ENCODE measurements at places on chromosomes 3 and 15.

- DNase-seq, result no peak
These were observed 7.8 kb upstream of the LIPC start for GRCh38 chr15:58423831-58424608.

GRCh38 chr3:29145360-29145759 is 135.5 kb upstream of the RBMS3 start:
- no peak for DNase-seq

DNA sequence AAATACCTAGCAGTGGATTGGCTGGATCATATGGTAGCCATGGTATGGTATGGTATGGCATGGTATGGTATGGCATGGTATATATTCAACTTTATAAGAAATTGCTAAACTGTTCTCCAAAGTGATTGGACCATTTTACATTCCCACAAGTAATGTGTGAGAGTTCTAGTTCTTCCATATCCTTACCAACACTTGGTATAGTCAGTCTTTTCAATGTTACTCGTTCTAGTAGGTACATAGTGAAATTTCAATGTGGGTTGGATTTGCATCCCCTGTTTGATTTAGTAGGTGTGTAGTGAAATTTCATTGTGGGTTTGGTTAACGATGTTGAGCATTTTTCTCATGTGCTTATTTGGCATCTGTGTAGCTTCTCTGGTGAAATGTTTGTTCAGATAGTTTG is 154.3 kb downstream of the ITPR1 start:
- DNase-seq, result no peak

GRCh38 chr3:55156851-55157650 is 229.2 kb upstream of the LRTM1 start:
- DNase-seq, result no peak

GRCh38 chr3:190862209-190863118 is at the start of gene GMNC:
TSS of gene GMNC (minus strand) at chr3:190862694. CDS start at chr3:190862615, 79 bp downstream.
- DNase-seq, result peak; percentile 71

DNA sequence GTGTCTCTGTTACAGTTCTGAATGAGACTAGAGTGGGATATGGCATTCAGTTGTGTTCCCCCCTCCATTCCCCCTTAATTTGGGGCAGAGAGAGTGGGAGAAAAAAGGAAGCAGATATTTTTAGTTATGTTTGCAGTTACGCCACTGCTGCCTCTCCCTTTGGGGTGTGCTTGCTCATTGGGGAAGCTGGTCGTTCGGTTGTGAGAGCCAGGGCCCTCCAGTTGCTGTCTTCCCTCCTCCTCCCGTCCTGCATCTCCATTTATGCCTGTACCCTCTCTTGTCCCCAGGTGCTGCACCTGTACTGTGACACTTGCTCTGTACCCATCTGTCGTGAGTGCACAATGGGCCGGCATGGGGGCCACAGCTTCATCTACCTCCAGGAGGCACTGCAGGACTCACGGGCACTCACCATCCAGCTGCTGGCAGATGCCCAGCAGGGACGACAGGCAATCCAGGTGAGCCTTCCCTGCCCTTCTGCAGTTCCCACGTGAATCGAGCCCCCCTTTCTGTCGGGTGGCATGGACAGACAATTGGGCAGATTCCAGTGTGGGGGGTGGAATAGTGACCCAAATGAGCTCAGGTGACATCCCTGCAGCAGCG is 55.8 kb downstream of the TRIM71 start:
- DNase-seq, result no peak

DNA sequence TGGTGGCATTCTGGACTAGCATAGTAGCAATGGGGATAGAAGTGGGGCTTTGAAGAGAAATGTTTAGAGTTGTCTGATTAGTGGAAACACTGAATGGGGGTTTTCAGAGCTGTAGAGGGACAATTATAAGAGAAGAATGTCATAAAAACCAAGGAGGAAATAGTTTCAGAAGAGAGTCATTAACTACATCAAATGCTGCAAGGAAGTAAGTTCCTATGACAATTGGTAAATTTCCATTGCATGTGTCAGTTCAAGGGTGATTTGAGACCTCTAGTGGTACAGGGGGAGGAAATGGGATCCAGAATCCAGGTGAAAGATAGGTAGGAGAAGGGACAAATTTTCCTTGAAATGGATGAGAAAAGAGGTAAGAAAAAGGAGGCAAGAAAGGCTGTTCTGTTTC is 68.3 kb upstream of the TBC1D5 start:
- DNase-seq, result no peak

DNA sequence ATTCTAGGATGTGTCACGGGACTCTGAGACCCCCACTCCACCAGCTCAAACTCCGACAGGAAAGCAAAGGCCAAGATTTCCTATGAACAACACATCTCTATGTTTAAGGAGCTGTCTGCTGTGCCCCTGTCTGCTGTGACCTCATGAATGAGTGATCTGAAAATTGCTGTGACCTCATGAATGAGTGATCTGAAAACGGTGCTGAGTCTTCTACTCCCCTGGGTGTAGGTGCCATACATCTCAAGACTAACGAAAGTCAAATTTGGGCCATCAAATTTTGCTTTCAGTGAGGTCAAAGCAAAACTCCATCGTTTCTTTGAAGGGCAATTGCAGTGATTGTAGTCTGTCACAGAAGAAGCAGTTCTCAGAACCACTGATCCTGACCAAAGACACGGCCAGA is 24.4 kb downstream of the IL5RA start:
- no peak for DNase-seq

- no peak for DNase-seq
These were observed 19.8 kb upstream of the NRG4 start for GRCh38 chr15:76032046-76032445.

GRCh38 chr15:73982222-73982962 is 9.7 kb downstream of the STOML1 start:
- no peak for DNase-seq

DNA sequence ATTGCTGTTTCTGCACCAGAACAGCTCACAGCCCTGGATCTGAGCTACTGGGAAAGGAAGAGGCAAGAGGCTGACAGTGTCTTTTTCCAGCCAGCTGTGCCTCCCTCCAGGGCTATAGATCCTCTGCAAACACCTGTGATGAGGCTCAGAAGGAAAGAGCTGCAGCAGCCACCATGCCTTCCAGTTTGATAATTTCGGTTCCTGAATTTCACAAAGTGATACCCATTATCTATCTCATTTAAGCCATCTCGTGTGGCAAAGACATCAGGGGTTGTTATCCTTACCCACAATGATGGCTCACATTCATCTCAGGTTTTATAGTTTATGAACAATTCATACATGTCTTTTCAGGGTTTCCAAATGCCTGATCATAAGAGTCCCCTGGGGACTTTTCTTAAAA is 1.8 kb upstream of the LARP6 start:
- no peak for DNase-seq

- DNase-seq, result no peak
These were observed 18.6 kb downstream of the GOLIM4 start for GRCh38 chr3:168077091-168077490.

DNA sequence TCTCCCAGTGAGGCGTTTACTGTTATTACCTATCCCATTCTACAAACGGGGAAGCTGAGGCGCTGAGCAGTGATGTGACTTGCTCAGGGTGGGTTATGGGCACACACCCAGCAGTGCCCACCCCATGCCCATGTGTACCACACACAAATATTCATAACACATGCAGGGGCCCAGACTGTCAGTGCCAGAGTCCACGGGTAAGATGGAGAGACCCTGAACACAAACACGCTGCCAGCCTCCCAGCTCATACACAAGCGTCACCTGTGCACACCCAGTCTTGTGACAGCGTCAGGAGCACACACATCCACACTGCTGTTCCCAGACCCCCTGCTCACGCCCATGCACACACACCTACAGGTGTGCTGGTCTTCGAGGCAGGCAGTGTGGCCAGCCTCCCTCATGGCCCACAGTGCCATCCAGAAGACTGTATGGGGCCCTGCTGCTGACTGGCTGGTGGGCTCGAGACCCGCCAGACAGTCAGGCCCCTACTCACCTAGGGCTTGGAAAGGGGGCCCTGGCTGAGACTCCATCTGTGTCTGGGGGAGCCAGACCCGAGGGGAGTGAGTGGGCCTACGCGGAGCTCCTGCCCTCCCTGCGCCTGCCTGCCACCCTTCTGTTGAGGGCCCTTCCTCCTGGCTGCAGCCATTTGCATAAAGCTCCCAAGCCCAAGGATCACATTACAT is 39.4 kb downstream of the DNAJB8 start:
- no peak for DNase-seq

DNA sequence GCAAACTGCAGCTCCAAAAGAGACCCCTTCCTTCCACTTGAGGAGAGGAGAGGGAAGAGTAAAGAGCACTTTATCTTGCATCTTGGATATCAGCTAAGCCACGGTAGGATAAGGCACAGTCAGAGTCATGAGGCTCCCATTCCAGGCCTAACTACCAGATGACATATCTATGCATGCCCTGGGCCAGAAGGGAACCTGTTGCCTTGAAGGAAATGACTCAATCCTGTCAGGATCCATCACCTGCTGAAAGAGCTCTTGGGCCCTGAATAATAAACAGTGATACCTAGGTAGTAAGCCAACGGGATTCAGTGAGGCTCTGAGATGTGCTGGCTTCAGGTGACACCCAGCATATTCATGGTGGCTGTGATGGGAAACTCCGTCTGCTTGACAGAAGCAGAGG is 118.5 kb upstream of the EPHA3 start:
- no peak for DNase-seq

DNA sequence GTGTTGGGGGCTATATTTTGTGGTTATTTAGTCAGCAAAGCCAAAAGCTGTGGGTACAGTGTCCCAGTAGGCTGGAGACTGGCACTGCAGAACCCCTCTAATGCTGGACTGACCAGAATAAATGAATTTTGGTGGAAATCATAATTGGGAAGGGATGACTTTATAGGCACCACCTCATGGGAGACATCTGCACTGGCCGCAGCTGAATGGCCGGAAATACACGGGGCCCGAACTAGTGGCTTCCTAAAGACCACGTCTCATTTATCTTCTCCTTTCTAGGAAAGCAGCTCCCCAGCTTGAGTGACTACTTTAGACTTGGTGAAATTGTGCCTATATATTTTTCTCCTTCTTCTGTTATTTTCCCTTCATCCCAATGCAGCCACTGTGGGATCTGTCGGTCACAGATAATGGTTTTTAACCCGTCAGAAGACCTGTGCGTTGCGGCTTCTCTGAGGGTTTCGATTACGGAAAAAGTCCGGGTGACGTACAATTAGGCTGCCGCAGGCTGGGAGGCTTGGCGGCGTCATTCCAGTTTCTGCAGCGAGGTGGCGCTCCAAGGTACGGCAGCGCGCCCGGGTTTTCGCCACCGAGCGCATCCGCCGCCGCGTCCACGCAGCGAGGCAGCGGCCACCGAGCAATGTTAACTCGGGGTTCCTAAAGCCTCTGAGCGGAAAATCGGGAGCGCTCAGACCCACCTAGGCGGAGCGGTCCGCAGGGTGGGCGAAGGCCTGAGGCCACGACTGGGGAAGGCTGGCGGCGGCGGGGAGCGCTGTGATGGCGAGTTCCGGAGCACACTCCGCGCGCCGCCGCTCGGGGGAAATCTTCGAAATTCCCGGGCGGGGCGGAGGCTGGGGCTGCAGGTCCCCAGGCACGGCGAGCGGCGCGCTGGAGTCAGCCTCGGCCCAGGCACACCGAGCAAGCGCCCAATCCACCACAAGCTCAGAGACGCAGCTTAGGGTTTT is 26.3 kb downstream of the NR2F2 start:
- DNase-seq, result peak; percentile 62
